GM12891 (cell line): ENCODE measurements at places on chromosomes 6 and 20.

GRCh38 chr6:81475646-81476045 lies 276.8 kb downstream of the TENT5A start:
- DNase-seq = no peak

- DNase-seq = peak; percentile 31
Observed at GRCh38 chr20:56554869-56555268, 21.8 kb downstream of the FAM209B start.

- DNase-seq = no peak
Observed at GRCh38 chr20:50138479-50139393, 14.8 kb downstream of the PEDS1 start.

- DNase-seq = no peak
Observed at GRCh38 chr6:85360794-85361642, 88.9 kb upstream of the NT5E start.

DNA sequence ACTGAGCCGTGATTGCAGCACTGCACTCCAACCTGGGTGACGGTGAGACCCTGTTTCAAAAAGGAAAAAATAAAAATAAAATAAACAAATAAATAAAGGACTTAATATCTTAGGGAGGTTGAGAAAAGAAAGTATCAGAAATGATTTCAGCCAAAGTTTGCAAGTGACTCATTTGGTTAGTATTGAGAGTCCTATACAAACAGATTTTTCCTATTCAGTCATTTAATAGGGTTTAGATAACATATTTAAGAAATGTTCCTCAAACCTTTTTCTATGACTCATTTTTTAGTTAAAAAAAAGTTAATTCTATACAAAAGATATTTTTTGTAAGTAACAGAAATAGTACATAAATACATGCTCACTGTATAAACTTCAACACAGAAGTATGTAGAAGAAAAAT lies 235.1 kb downstream of the GJA1 start:
- DNase-seq = no peak

DNA sequence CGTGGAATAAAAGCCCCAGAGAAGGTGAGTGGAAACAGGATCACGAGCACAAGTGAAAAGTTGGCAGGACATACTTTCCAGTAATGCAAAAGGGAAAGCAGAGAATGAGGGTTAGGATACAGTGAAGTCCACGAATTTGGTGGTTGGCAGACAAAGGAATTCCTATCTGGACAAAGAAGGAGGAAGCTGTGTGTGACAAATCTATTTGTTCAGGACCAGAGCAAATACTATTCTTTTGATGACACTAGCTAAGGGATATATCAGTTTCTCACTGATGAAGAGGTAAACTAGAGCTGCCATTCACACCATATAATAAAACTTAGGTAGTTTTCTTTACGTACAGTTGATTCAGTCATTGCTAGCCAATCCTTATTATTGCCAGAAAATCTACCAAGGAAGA lies 156.8 kb upstream of the GRIK2 start:
- DNase-seq = no peak

DNA sequence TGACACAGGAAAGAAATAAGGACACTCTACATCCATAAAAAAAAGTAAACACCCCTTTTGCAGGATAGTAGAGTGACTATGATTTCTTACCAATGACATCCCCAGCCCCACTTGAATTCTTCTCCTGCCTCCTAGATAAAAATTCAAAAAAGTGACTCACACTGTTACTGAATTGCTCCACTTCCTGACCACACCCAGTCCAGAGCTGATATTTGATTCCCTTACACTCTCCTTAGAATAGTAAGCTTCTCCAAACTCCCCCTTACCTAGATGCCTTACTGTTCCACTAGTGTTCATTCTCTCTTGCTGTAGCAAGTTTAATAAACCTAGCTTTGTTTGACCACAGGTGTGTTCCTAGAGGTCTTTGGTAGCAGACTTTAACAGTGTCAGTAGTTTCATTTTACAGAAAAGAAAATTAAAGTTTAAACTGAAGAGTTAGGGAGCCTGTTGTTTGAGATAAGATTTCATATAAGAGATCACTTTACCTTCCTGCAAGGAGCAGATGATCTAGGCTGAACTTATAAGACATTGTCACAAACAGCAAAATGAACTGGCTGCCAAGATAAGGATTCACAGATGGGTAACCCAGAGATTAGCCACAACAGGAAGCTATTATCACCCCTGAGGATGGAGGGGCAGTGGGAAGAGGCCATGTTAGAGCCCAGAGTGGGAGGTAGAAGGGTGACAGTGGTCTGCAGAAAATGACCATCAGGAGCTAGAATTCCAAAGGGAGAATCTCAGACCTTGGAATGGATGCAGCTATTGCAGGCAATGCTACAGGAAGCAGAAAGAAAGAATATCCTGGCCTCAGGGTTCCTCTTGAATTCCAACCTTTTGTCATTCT lies 28.4 kb upstream of the BTN3A2 start:
- DNase-seq = no peak
